ENCODE measurements at places on chromosomes 2 and 18.

GRCh38 chr2:74017223-74017622 is 32.5 kb downstream of the TET3 start:
- DNase-seq: no peak

DNA sequence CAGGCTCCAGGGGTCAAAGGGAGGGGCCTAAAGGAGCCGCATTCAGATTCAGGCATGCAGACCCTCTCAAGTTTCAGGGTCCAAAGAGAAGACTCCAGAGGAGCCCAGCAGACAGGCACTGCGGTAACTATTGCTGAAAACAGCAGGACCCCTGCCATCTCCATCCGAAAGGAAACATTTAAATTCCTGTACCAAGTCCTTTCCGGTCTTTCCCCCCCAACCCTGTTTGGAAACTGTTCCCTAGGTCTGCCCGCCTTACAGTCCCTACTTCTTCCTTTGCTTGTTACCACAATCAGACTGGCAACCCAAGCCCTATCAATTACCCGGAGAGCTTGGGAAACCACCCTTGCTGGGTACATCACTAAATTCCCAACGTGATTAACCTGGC is 82.0 kb downstream of the DNMT3A start:
- DNase-seq: no peak

DNA sequence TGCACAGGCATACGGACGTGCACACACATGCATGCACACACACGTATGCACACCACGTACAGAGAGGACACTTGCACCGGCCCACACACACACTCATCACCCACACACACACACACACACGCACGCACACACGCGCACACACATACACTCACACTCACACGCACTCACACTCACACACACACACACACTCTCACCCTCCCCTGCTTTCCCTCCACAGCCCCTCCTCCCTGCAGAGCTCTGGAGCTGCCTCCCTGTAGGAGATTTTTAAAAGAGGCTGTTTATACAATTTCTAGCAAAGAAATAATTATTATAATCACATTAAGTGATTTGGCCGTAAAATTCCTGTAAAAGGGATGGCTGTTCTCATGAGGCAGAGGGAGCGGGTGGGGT is 36.5 kb upstream of the SNED1 start:
- no peak for DNase-seq

- DNase-seq: no peak
Measured at GRCh38 chr2:225771701-225772100, 372.2 kb downstream of the NYAP2 start.

DNA sequence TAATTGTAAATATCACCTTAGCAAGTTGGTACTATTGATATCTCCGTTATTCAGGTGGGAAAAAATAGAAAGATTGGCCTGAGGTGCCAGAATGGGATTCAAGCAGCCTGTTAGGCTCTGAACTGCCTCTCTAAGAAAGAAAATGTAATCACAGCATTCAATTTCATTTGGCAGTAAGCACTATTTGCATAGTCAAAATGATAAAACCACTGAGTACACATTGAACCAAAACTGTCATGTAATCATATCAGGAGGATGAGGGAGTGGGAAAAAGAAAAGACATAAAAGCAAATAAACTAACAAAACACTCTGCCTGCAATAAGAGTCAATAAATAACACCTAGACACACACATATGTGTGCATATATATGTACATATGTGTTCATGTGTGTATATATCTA is 103.9 kb upstream of the TACR1 start:
- DNase-seq: no peak

- DNase-seq: peak; percentile 51
Measured at GRCh38 chr2:241568726-241569125, 10.2 kb downstream of the BOK start.
